ENCODE measurements at places on chromosomes 2 and 18.

GRCh38 chr2:71720596-71721361 is 267.4 kb downstream of the DYSF start:
- no peak for DNase-seq

DNA sequence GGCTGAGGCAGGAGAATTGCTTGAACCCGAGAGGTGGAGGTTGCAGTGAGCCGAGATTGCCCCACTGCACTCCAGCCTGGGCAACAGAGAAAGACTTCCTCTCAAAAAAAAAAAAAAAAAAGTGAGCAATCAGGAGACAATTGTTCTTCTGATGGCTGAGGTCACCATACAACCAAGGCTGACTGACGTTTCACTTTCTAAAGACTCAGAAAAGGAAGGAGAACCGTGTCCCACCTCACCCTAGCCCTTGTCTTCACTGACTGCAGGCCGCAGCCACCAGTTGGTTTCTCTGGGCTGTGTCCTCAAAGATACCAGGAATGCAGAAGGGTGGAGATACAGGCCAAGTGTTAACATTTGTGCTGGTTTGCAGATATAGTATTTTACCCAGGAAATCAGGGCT is 7.7 kb upstream of the SLC35F6 start:
- DNase-seq: no peak

- no peak for DNase-seq
Measured at GRCh38 chr2:105150231-105150630, 91.3 kb upstream of the GPR45 start.

GRCh38 chr2:45570671-45571334 is 40.3 kb downstream of the SRBD1 start:
- DNase-seq: no peak

GRCh38 chr2:79817288-79817687 is 304.4 kb downstream of the CTNNA2 start:
- DNase-seq: no peak

DNA sequence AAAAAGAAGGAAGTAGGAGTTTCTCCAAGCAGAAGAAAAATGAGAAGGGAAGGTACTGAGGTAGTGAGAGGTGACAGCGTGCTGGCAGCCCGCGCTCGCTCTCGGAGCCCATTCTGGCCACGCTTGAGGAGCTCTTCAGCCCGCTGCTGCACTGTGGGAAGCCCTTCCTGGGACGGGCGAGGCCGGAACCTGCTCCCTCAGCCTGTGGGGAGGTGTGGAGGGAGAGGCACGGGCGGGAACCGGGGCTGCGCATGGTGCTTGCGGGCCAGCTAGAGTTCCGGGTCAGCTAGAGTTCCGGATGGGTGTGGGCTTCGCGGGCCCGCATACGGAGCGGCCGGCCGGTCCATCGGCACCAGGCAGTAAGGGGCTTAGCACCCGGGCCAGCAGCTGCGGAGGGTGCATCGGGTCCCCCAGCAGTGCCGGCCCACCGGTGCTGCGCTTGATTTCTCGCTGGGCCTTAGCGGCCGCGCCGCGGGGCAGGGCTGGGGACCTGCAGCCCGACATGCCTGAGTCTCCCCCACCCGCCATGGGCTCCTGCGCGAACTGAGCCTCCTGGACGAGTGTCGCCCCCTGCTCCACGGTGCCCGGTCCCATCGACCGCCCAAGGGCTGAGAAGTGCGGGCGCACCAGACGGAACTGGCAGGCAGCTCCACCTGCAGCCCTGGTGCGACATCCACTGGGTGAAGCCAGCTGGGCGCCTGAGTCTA is 11.1 kb upstream of the CYS1 start:
- no peak for DNase-seq

GRCh38 chr2:83650161-83650560 is 808.9 kb downstream of the SUCLG1 start:
- DNase-seq: no peak
